ENCODE measurements at places on chromosomes 1 and 21.

GRCh38 chr1:186925881-186926669, 97.3 kb downstream of the PLA2G4A start:
- no peak for DNase-seq

GRCh38 chr1:174800216-174800851, 199.4 kb upstream of the CACYBP start:
- DNase-seq: no peak

DNA sequence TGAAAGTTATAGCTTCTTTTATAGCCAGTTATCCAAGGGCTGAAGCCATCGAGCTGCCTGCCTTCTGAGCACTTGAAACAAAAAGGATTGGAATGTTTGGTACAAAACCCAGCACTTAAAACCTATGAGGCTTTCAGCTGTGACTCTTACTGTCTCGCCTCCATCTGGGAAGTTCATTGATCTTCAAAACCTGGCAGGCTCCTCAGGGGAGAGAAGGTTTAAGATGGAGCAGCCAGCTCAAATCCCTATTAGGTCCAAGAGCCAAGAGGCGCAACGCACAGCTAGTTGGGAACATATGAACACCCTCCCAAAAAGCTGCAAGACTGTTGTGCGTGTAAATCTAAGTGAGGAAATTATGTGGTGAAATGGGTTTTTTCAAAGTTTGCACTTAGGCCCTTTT, 33.4 kb downstream of the BACE2 start:
- DNase-seq: no peak

GRCh38 chr1:223542831-223543230, 122.7 kb downstream of the CAPN8 start:
- DNase-seq: no peak

DNA sequence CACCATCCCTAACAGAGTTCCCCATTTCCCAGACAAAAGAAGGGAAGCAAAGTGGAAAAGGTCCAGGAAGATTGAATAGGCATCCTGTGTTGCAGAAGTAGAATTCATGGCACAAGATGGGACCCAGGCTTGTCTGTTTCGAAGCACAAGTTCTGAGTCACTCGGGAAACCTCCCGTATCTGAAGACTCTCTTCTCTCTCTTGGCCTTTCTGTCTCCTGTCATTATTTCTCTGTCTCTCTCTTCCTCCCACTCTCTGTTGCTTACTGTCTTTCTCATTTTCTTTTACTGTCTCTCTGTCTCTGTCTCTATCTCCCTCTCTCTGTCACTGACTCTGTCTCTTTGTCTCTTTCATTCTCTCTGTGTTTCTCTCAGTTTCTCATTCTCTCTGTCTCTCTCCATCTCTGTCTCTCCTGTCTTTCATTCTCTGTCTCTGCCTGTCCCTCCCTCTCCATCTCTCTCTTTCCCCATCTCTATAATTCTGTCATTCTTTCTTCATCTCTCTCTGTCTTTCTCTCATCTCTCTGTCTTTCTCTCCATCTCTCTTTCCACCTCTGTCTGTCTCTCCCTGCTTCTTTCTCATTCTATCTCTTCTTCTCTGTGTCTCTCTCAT, 23.7 kb downstream of the RNF187 start:
- DNase-seq: no peak

GRCh38 chr1:56345831-56346230, 233.5 kb downstream of the PLPP3 start:
- no peak for DNase-seq

GRCh38 chr21:44376606-44377005, 23.2 kb downstream of the TRPM2 start:
- no peak for DNase-seq

DNA sequence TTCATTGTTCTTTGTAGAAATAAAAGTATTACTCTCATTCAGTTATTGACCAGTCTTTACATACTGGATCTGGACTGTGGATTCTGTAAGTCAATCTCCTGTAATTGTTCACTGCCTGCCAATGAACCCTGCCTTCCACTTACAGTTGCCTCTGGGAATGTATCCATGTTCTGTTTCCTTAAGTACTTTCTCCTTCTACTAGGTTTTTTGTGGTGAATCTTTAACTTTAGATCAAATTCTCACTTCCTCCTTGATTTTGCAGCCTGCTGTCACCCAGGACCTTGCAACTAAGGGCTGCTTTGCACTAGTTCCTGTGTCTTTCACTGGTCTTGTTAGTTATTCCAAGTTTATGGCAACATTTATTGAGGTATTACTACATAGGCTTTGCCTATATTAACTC, 28.2 kb upstream of the ANKRD13C start:
- no peak for DNase-seq

- DNase-seq: no peak
These were observed 50.0 kb upstream of the PRELP start for GRCh38 chr1:203425663-203425975.

DNA sequence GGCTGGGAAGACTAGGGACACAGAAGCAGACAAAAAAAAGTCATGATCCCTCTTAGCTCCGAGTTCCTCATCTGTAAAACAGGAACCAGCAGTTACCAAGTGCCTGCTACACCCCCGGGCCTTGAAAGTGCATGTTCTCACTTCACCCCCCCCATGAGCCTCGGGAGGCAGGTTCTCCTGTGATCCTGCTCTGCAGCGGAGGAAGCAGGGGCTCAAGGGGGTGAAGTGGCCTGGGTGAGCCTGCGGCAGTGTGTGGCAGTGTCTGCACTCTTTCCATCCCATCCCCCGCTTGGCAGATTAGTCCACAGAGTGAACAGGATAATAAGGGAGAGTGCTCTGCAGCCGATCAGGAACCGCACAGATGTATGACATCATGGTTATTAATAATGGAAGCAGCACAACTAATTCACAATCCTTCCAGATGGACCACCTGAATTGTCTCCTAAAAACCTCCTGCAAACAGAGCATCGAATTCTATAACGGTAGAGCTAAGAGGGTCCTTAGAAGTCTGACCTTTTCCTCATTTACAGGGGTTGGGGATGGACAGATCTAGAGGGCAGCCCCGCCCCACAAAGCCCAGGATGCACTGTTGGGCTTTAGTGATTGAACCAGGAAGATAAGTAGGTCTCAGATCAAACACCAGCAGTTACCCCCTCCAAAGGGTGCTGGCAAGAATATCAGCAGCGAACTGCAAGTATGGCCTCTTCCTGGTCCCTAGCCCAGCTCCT, 174.1 kb upstream of the EDN2 start:
- no peak for DNase-seq

- DNase-seq: no peak
These were observed 62.9 kb downstream of the TBX19 start for GRCh38 chr1:168343566-168343965.

DNA sequence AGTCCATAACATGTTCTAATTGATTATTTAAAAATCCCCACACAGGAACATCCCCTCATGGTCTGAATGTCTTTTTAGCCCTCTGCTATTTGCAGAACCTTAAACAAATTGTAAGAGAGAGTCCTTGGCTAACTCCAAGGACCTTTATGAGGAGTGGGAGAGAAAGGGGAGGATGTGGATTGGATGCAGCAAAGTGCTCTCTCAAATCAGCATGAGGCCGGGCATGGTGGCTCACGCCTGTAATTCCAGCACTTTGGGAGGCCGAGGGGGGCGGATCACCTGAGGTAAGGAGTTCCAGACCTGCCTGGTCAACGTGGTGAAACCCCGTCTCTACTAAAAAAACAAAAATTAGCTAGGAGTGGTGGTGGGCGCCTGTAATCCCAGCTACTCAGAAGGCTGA, 154.8 kb downstream of the TGFB2 start:
- no peak for DNase-seq

GRCh38 chr1:110011527-110012041, 22.8 kb upstream of the STRIP1 start:
- DNase-seq: peak; percentile 20

GRCh38 chr21:43599728-43600127, 59.6 kb downstream of the HSF2BP start:
- no peak for DNase-seq

DNA sequence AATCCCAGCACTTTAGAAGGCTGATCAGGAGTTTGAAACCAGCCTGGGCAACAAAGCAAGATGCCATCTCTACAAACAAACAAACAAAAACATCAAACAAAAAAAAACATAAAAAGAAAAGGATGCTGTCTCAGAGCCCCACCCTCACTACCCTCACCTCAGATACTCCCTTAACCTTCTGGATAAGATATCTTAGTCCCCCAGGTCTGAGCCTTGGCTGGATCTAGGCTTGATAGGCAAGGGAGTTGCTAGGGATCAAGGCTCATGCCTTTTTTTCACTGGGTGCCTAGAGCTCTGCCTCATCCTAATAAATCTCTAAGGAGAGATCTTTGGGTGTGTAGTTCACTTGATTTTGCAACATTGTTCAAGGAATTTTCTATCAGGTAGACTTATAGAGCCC, 7.4 kb downstream of the HDAC1 start:
- no peak for DNase-seq

GRCh38 chr1:163035446-163036249, 33.5 kb upstream of the RGS4 start:
- no peak for DNase-seq

GRCh38 chr21:31684918-31685317, 25.4 kb downstream of the SOD1 start:
- no peak for DNase-seq

DNA sequence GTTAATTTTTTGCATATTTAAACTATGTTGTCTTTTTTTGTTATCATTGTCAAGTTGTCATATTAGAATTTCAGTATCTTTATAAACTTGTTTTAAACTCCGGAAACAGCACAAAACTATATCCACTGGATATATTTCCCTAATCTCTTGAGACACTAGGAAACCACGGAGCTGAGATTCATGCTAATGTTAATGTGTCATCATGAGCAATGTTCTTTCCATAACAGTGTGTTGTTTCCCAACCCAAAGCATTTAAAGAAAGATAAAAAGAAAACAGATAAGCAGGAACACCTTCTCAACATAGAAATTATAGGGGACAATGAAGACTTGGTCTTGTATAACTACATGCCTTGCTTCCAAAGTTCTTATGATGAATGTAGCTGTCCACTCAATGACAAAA, 626.2 kb upstream of the TMPRSS15 start:
- no peak for DNase-seq

DNA sequence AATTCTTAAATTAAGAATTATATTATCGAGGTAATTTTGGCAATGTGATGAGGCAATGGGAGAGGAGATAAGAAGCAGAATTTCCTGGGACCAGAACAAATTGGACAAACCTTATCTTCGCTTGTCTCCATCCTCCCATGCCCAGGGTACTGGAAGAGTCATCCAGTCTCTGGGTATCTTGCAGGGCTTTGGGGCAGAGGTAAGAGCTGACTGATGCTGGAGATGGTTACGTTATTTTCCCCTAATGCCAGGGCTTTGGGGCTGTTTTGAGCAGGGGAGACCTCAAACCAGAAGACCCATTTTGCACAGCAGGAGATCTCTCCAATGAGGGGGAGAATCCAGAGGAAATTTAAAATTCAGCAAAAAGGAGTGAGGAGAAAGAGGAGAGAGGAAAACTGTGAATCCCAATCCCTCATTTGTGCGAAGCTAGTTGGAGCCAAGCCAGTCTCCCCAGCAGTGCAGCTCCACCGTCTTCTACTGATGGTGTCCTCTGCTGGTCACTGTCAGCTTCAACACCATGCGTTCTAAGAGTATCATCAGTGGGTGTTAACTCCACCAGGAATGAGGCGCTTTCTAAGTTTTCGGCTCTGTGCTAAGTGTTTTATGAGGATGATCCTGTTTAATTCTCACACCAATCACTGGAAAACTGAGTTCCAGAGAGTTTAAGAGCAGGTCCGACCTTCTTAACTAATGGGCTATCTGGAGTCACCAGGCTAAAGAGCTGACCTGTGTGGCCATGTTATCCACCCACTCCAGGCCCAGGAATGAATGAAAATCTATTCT, 86.8 kb upstream of the CD34 start:
- peak; percentile 30 for DNase-seq

Measured in CD4-positive, alpha-beta T cell treated with Interleukin-6 at 100 ng/mL for 8 hours (primary cell).